ENCODE measurements at places on chromosomes 1 and 21.

GRCh38 chr1:107683683-107684082 is 281.3 kb downstream of the VAV3 start:
- no peak for DNase-seq

- peak; percentile 31 for DNase-seq
Observed at GRCh38 chr1:110210604-110211495, 736 bp downstream of the KCNC4 start.

- DNase-seq = no peak
Observed at GRCh38 chr1:180631194-180631765, 542 bp upstream of the XPR1 start.

GRCh38 chr1:94068096-94068998 is 52.6 kb downstream of the ABCA4 start:
- DNase-seq = no peak

- DNase-seq = no peak
Observed at GRCh38 chr1:78619032-78619431, 1.2 kb upstream of the IFI44L start.

- DNase-seq = no peak
Observed at GRCh38 chr1:15287035-15287979, 40.3 kb downstream of the FHAD1 start.

- no peak for DNase-seq
Observed at GRCh38 chr1:215777370-215777925, 210.3 kb downstream of the KCTD3 start.

DNA sequence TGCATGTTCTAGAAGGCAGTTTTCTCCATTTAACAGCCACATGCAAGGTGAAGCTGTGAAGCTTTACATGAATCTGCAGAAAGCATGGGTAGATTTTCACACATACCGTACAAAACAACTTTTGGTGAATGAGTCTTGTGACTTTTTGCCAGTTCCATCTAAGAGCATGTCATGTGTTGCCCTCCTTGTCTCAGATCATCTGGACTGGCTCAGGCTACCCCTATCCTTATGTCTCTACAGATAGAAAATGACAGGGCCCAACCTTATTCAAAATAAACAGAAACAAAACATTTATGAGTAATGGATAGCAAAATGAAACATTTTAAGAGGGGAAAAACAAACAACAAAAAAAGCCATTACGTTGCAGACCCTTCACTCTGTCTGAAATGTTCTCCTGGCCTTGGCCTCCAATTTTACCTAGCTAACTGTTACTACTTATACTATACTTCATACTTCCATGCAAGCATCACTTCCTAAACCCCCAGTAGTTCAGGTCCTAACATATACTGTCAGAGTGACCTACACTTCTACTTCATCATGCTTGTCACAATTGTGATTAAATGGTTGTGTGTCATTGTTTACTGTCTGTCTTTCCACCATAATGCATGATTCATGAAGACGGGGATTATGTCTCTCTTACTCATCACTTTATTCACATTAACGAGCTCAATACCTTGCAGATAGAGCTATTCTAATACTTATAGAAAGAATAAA is 39.0 kb downstream of the LRRC8C start:
- DNase-seq = peak; percentile 53

DNA sequence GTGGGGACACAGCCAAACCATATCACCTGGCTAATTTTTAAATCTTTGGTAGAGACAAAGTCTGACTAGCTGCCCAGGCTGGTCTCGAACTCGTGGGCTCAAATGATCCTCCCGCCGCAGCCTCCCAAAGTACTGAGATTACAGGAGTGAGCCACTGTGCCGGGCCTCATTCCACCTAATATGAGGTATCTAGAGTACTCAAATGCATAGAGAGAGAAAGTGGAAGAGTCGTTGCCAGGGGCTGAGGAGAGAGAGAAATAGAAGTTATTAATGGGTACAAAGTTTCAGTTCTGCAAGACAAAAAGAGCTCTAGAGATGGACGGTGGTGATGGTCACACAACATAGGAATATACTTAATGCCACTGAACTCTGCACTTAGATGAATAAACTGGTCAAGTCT is 119.6 kb downstream of the TOMM20 start:
- no peak for DNase-seq

DNA sequence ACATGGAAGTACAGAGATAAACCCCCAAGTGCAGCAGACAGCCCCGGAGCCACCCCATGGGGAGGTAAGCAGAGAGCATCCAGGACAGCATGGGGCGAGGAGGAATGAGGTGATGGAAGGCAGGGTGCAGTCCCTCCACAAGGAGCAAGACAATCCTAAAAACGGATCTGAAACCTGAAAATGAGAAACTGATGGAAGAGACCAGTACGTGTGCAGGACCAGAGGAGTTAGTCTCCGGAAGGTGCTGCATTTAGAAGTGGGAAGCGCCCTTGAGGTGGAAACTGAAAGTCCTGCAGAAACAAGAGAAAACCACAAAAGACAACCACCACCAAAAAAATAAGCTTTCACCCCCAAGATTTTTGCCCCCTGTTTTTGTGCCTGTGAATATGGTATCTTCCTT is 17.4 kb upstream of the DDOST start:
- DNase-seq = peak; percentile 29

DNA sequence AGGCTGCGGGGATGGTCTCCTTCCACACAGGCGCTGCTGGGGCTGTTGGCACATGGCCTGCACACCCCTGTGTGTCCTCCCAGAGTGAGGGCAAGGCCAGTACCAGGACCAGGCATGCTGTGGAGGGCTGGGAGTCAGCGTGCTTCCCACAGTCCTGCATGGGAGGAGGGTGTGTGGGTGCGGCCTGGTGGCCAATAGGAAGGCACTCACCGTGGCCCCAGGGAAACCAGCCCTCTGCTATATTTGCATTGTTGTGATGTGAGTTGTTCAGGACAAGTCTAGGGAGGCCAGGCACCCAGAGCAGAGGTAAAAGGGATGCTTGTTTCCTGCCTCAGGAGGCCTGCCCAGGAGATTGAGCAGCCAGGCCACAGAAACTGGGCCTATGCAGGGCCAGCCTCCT is 59.5 kb downstream of the S100B start:
- no peak for DNase-seq

- DNase-seq = peak; percentile 69
Observed at GRCh38 chr1:53413175-53414001, 45.8 kb upstream of the DMRTB1 start.

DNA sequence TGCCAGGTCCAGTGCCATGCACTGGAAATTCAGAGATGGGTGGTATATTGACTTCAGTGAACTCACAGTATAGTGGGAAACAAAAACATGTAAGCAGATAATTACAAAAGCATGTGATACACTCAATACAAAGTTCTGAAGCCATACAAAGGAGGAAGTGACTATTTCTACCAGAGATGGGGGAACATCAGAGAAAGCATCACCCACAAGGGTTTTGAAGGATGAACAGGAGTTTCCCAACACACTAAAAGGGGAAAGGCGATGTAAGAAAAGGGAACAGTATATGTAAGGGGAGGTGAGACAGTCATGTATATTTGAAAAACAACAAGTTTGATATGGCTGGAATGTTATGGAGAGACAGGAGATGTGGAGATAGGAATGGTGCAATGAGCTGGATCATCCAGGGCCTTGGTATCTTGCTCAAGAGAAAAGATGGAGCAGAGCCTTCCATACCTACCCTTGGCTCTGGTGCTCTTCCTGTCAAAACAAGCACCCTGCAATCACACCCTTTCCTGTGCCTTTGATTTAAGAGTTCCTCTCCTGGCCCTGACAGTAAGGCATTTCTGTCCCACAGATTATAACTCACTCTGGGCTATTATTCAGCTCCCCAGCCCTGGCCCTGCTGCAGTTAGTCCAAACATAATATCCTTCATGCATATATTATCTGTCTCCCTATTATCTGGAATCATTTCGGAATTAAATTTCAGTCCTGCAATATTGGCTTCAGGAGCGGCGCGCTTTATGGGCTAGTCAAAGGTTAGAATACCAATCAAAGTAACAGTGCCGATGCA is 60.5 kb downstream of the DMAP1 start:
- DNase-seq = peak; percentile 48

GRCh38 chr1:227466039-227466645 is 97.2 kb upstream of the ZNF678 start:
- DNase-seq = no peak

GRCh38 chr21:23890652-23891051 is 1716.6 kb downstream of the MRPL39 start:
- no peak for DNase-seq

DNA sequence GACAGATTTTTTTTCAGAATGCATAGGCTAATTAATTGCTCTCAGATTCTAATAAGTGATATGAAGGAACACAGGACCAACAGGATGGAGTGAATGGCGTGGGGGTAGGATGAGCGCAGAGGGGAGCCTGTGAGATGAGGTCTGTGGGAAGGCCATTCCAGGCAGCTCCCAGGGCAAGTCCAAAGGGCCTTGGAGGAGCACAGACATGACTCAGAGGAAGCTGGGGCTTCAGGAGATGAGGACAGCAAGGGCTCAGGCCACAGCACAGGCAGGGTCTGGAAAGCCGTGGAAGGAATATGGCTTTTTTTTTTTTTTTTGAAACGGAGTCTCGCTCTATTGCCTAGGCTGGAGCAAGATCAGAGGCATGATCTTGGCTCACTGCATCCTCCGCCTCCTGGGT is 35.1 kb downstream of the FMN2 start:
- no peak for DNase-seq

GRCh38 chr21:18417141-18417790 is 13.7 kb upstream of the TMPRSS15 start:
- DNase-seq = no peak

- DNase-seq = no peak
Observed at GRCh38 chr1:11615090-11615489, 39.1 kb downstream of the FBXO2 start.

DNA sequence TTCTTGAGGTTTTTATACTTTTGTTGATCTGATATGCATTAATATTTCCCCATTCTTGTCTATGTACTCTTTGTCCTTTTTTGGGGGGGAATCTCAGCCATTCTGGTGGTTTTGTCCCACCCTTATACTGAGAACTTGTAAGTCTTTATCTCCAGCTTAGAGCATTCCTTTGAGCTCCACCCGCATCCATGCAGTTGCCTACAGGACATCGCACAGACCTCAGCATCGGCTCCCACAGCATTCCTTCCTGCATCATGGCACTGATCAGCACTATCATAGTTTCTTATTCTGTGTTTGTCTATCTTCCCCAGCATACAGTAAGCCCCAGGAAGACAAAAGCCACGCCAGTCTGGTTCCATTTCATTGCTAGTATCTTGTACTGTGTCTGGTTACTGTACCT is 33.0 kb downstream of the HHAT start:
- no peak for DNase-seq

GRCh38 chr21:39628385-39628784 is 15.6 kb downstream of the B3GALT5 start:
- DNase-seq = no peak
